GM03348 (cell line): ENCODE measurements at places on chromosomes 16 and 17.
A peak's percentile ranks its signal among the peaks of the same experiment; 100 is the strongest.

DNA sequence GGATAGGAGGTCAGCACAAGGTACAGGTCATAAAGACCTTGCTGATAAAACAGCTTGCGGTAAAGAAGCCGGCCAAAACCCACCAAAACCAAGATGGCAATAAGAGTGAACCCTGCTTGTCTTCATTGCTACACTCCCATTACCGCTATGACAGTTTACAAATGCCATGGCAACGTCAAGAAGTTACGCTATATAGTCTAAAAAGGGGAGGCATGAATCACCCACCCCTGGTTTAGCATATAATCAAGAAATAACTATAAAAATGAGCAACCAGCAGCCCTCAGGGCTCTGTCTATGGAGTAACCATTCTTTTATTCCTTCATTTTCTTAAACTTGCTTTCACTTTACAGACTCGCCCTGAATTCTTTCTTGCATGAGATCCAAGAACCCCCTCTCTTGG lies 1.0 kb upstream of the HSBP1 start:
- no peak for DNase-seq

DNA sequence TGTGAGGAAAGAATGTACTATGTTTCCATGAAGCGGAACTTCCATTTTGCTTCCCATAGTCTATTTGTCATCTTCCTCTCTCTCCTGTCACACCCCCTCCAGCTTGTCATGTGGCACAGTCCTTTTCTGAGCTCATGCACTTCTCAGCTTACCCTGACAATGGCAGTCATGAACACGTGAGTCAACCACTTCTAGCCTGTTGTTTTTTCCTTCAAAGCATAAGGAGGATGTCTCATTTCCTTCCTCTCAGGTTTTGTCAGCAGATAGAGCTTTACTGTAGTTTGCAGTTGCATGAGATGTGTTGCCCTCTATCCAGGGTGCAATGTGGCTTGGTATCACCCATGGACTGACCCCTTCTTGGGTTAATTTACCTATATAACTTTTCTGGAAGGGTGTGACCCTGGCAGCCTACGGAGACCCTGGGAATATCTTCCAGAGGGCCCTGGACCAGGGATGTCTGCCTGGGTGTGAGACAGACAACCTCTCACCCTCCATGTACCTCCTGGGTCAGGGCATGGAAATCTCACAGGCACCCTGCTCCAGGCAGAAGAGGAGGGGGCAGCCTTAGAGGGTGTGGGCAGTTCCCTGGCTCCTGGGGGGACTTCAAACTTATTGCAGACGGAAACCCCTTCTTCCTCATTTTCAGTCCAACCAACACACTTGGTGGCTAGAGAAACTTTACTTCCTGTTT lies 4.0 kb upstream of the ZNF267 start:
- DNase-seq = peak; percentile 51

- peak; percentile 83 for DNase-seq
These were observed 28.6 kb upstream of the DBNDD1 start for GRCh38 chr16:90047714-90048346.

DNA sequence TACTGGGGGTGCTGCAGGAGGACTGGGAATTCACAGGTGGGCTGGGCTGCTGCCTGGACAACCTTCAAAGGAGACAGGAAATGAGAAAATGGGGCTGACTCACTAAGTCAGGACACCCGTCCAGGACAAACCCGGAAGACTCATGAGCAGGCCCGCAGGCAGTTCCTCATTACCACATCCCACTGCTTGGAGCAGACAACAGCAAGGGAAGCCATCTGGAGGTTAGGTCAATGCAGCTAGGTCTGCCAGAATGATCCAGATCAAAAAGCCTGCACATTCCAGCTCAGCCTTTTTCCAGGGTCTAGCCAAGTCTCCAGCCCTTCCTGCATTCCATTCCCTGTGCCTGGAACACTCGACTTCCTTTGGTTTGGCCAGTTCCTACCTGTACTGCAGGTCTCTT lies 536.5 kb upstream of the CDH11 start:
- peak; percentile 89 for DNase-seq
